NCI-H460 (cell line): ENCODE measurements at places on chromosomes 1 and 21. TPM values are rescaled to one million over a fixed set of nuclear protein-coding genes. Genes with fewer than 3 reads are reported as not detected.

DNA sequence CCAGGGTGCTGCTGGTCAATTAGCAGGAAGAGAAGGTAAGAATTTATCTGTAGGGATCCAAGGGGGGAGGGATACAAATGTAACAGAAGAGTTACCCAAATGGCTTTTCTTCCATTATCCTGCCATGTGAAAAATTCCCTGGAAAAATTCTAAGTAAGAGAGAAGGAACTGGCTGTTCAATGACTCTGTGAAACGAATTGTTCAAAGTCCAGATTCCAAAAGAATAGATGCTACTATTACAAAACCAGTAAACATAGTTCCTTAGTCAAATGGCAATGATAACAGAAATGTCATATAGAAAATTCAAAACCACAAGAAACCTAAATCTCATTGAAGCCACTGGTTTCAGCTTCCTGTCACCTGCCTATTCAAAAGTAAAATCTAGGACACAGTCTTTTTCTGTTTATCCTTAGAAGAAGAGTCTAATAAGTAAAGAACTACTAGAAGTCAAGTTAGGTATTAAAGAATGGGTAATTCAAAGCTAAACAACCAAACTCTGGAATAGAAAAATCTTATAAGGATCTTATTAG lies 102.6 kb downstream of the ZNF644 start:
- no peak for DNase-seq

GRCh38 chr1:221032637-221033280 lies 153.5 kb downstream of the HLX start:
- DNase-seq = no peak

GRCh38 chr1:66599346-66599745 lies 65.4 kb downstream of the SGIP1 start:
- no peak for DNase-seq

DNA sequence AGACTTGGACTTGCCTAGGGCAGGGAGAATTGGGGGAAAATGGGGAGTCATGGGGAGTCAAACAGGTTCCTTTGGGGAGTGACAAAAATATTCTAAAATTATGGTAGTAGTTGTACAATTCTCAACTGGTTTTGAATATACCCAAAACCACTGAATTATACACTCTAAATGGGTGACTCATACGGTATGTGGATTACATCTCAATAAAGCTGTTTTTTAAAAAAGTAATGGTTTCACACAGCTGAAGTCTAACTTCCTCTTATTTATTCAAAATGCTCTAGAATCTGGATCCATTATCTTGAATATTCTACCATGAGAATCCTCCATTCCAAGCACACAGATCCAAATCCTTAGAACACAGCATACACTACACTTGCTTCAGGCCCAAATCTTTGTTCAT lies 11.1 kb downstream of the EIF4G3 start:
- no peak for DNase-seq

Gene TMEM183A
- total RNA-seq = 121 and 128 TPM in 2 replicates

DNA sequence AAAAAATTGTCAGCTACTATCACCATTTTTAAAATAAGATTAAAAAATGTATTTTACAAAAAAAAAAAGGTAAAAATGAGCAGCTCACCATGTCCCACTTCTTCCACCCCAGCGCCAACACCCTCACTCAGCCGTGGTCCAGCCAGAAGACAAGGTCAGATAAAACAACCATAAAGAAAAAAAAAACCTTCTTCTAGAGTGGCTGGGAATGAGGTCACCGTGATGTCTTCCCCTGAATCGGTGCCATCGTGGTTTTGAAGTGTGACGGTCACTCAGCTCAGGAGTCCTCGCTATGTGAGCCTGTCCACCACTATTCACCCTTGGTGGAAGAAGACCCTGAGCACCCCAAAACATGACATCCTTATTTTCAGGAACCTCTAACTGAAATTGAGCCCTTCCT lies 38.1 kb downstream of the B3GALT5 start:
- no peak for DNase-seq

Gene KLHL21
- 14.3 and 14.5 TPM in 2 replicates for total RNA-seq

DNA sequence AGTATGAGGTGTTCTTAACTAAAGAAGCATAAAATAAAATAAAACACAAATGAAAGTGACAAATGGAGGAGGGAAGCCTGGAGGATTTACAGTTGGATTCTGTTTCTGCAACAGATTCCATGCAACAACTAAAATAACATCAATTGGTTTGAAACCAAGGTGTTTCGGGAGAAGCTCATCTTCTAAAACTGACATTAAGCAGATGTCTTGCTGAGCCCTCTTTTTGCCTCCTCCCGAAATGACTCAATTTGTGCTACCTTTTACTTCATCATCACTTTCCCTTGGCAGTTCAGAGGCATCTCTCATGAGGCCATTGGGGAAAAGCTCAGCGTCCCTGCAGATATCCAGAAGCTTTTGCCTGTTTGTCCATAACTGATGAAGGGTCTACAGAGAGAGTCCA lies 121.6 kb upstream of the ADAR start:
- DNase-seq = no peak

GRCh38 chr1:205824180-205824579 lies 11.2 kb upstream of the SLC41A1 start:
- DNase-seq = no peak

Gene RTCA
- 27.5 and 34.9 TPM in 2 replicates for total RNA-seq

DNA sequence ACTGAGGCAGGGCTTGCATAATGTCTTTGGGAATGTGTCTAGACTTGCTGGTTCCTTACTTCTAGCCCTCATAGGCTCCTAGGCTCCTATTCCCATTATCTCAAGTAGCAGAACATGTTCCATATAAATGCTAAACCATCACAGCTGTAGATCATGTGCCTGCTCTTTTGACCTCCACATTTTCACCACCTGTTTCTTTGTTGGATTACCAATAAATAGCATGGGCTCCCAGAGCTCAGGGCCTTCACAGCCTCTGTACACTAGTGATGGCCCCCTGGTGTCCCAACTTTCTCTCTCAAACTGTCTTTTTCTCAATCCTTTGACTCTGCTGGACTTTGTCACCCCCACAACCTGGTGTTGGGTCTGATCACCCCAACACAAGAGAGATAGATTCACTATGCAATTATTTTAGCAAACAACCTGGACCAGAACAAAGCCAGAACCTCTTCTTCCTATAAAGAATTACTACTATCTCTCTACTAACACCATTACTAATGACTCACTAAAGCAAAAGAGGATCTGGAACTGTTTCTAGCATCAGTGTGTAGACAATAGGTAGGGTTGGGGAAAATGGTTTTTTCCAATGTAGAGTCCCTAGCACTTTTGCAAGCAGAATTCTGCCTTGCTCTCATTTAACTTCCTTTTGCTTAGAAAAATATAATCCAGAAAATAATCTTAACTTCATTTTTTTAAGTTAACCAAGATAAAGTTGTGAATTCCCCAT lies 51.7 kb downstream of the WLS start:
- no peak for DNase-seq

- no peak for DNase-seq
Measured at GRCh38 chr1:173954179-173954578, 37.1 kb upstream of the SERPINC1 start.

DNA sequence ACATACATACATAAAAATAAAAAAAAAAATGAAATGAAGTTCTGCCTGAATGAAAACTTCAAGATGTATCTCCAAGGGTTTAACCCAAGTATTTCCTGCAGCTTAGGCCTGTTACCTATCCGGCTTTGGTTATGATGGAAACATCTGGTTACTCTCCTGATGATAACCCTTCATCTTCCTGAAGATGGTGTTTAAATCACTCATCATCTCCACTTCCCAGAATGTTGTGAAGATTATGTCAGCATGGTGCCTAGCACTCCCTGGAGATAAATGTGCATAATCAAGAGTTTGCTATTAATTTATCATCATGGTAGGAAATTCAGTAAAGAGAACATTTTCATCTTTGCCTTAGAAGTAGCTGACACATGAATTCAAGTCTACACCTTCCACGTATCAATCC lies 52.9 kb upstream of the ZNF326 start:
- no peak for DNase-seq

DNA sequence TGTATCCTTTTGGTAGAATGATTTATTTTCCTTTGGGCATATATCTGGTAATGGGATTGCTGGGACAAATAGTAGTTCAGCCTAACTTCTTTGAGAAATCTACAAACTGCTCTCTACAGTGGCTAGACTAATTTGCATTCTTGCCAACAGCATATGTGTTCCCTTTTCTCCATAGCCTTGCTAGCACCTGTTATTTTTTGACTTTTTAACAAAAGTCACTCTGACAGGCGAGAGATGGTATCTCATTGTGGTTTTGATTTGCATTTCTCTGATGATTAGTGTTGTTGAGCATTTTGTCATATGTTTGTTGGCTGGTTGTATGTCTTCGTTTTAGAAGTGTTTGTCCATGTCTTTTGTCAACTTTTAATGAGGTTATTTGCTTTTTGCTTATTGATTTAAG lies 99.8 kb downstream of the UCK2 start:
- no peak for DNase-seq

Gene KLHL20
- 30.1 and 30.5 TPM in 2 replicates for total RNA-seq

DNA sequence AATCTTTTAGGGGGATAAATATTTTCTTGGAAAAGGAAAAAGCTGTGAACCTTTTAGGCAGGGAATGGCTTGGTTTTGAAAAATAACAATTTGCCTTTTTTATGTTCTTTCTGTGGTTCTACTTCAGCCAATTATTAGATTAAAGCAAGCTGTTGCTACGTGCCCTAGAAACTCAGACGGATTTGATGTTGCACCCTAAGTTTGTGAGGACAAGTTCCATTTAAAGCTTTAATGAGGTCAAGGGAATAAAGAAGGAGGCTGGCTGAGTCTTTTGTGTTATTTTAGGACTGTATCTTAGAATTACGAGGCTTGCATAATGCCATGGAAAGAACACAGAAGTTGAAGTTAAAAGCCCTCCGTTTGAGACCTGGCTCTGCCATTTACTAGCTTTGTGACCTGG lies 216.9 kb downstream of the NUF2 start:
- no peak for DNase-seq

DNA sequence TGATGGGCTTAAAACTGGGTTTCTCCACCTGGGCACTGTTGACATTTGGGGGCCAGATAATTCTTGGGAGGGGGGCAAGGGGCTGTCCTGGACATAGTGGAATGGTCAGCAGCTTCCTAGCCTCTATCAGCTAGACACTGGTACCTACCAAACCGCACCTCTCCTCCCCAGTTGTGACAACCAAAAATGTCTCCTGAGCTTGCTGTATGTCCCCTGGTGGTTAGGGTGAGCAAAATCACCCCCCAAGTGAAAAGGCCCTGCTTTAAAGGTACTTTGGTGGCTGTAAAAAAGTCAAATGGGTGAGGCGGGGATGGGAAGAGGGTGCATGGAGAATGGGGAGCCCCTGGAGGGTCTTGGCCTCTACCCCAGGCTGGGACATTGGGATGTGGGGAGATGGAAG lies 182.0 kb downstream of the IGSF21 start:
- no peak for DNase-seq

DNA sequence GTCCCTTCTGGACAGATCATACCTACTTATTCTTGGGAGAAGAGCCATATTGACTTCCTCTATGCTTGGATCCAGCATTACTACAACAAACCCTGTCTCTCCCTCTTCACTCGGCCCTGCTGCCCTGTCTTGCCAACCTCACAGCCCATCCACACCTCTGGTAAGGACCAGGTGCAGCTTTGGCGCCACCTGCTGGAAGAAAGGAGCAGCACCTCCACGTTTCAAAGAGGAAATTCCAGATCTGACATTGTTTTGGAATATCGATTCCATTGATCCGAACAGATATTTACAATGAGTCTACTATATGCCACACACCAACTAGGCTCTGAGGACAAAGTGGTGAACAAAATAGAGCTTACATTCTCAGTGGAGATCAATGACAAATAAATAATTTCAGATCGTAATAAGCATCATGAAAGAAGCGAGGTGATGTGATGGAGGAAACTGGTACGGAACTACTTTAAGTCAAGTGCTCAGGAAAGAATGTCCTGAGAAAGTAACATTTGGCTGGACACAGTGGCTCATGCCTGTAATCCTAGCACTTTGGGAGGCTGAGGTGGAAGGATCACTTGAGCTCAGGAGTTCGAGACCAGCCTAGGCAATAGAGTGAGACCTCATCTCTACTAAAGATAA lies 18.7 kb downstream of the MFSD2A start:
- DNase-seq = peak; percentile 46

DNA sequence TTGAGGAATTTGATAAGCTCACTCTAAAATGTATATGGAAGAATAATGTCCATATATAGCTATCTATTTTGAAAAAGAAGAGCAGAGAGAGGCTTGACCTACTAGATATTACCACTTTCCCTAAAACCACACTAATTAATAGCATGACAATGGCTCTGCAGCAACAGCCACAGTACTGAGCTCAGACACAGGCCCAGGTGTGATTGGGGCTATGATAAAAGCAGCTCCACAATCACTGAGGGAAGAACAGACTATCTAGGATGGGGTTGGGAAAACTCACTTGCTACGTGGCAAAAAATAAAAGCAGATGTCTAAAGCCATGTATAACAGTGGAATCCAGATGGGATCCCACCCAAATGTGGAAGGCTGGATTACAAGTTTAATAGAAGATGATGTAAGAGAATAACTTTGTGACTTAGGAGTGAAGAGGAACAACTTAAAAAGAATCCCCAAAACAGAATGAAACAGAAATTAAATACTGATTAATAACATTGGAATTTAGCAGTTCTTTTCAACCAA lies 80.8 kb upstream of the RAB4A start:
- DNase-seq = no peak

Gene PTGER3
- total RNA-seq = 0.09 and 0.15 TPM in 2 replicates

GRCh38 chr1:148385371-148386030 lies 97.6 kb downstream of the PPIAL4G start:
- no peak for DNase-seq

DNA sequence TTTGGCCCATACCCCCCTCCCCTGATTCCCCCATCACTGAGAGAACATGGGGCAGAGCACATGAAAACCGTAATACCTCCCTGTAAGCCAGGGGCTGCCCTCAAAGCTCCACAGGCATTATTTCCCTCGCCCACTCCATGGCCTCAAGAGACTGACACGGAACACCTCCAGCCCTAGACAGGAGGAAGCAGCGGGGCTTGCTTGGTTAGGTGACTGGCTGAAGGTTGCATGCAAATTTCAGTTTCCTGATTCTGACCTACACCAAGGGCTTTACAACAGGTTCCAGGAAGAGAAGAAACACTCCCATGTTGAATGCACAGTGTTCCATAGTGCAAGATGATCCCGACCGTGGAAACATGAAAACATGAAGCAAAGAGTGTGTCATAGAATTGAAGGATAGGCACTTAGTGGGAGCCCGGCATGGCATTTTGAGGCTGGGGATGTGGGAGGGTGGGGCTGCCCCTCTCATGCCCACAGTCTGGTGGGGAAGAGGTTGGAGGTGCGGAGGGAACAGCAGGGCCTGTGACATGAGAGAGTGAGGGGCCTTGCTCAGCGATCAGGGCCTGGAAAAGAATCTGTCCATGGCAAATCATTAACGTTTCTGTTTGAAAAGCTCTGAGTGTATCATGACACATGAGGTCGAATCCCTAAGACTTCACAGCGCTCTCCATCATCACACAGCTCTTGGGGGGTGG lies 33.5 kb downstream of the GPR137B start:
- DNase-seq = no peak

Gene DNM3
- 0.12 and 0.27 TPM in 2 replicates for total RNA-seq

Gene SLFNL1
- 0.05 TPM in 1 of 2 replicates, not detected in the other for total RNA-seq

GRCh38 chr1:1211541-1212441 lies 2.2 kb downstream of the TNFRSF4 start:
- DNase-seq = no peak

GRCh38 chr1:178418284-178418955 lies 78.3 kb downstream of the CLEC20A start:
- no peak for DNase-seq

- DNase-seq = no peak
Measured at GRCh38 chr1:33177996-33178540, 3.8 kb downstream of the TRIM62 start.
